Vagina (tissue), 2 donors: ENCODE measurements at places on chromosomes 5 and 9.

- no peak for DNase-seq
Observed at GRCh38 chr5:141871870-141872269, 6.3 kb downstream of the PCDH1 start.

GRCh38 chr5:24235946-24236345 lies 408.8 kb downstream of the CDH10 start:
- DNase-seq = no peak

GRCh38 chr5:34550964-34551363 lies 105.2 kb upstream of the RAI14 start:
- no peak for DNase-seq

GRCh38 chr9:128168731-128169308 lies 8.8 kb downstream of the BBLN start:
- no peak for DNase-seq

GRCh38 chr9:115845648-115846312 lies 307.8 kb upstream of the PAPPA start:
- no peak for DNase-seq

DNA sequence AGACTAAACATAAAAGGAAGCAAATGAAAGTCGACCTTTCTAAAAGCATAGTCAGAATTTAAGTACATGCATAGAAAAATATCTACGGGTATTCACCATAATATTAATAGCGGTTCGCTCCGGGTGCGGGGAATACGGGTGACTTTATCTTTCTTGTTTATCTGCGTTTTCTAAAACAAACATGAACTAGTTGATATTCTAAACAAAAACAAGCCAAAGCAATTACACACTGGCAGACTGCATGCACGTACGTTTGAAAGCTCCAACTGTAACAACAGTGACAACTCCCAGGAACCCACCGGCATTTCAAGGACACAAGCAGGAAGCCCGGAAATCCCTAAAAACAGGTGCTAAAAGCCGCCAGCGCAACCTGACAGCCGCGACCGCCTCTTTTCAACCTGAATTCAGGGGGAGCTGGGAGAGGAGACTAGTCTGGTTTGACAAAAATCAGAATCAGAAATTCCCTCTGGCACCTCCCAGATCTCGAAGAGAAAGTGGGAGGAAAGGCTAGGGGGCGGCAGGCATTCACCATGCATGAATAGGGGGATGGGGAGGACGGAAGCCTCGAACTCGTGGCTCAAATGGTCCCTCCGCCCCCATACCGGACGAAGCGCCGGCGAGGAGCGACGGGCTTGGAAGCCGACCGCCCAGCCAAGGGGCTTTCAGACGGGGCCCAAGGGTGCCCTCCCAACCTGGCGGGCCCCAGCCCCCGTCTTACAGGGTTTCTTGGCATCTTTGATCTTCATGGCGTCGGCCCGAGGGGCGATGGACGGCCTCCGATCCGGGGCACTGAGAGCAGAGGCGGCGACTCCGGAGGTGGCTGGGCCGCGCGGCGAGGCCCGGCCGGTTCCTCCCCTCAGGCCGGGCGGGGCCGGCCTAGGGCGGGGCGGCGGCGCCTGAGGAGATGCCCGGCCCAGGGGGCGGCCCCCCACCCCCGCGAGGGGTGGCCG lies at the start of gene PANK3:
TSS of gene PANK3 (minus strand) at position 831 of the 950 bp plus-strand sequence. CDS start at position 746, 85 bp downstream.
- no peak for DNase-seq

DNA sequence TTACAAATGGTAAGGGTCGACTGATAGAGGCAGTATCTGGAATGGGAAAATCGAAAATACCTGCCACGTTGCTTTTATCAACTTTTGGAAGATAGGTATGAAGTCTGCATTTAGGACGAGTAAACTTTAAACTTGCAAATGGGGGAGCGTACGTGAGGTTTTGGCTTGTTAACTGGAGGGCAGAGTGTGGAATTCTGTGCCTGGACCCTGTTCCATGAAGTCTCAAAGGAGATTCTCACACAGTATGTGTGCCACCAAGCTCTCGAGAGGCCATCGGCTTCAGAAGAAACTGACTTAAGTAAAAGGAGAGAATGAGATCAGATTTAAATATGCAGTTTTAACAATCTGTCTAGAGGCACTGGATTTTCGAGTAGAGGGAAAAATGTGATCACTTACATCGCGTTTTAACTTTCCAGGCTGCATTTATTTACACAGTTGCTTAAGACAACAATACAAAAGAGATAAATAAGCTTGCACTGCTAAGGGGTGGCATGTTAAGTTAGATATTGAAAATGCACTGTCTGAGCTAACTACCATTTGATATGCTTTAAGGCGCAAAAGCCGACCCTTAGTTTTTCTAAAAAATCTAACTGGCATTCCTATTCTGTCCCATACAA lies 401.6 kb downstream of the EBF1 start:
- no peak for DNase-seq
